AML-193 (cell line): ENCODE measurements at places on chromosomes 1 and 21.
A peak's percentile ranks its signal among the peaks of the same experiment; 100 is the strongest.

GRCh38 chr1:32363713-32364112, 1.4 kb downstream of the TSSK3 start:
- DNase-seq = no peak

DNA sequence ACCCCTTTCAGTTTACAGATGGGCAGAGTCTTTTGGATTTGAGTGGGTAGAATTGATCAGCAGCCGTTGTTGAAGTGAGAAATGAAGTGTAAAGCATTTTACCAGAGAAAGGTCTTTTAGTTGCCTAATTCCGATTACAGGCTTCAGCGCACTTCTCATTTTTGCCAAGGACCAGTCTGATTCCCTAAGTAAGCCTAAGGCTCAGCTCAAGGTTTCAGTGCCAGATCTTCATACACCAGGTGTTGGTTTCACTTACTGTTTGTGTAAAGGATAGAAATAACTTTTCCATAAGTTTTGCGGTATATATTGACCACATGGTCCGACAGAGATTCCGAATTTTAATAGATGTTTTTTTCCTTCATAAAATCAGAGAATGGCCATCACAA, 83.9 kb upstream of the BMP8A start:
- no peak for DNase-seq

DNA sequence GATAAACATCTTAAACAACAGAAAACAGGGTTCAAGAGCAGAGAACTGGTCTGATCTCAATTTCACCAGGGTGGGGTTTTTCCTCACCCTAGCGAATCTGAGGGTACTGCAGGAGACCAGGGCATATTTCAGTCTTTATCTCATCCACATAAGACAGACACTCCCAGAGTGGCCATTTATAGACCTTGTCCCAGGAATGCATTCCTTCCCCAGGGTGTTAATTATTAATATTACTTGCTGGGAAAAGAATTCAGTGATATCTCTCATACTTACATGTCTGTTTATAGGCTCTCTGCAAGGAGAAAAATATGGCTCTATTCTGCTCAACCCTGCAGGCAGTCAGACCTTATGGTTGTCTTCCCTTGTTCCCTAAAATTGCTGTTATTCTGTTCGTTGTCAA, 84.1 kb downstream of the LYPLAL1 start:
- DNase-seq = no peak

GRCh38 chr1:101002551-101002950, 23.0 kb downstream of the DPH5 start:
- peak; percentile 91 for DNase-seq

- no peak for DNase-seq
Measured at GRCh38 chr21:26465916-26466315, 107.2 kb downstream of the CYYR1 start.

DNA sequence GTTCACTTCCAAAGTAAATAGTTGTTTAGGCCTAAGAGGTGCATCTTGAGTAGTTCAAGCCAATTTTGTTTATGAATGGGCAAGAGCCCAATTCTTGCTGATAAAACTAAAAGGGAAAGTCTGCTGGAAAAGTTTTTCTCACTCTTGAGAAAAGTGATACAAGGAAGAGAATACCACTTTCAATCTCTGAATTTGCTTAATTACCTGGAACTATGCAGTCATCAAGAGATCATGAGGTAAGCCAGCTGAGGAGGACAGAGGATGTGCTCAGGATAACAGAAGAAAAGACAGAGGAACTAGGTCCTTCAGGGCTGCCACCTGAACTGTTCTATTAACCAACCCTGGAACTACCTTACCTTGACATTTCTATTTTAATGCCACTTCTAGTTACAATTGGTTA, 42.2 kb downstream of the ILDR2 start:
- DNase-seq = no peak

GRCh38 chr1:248054671-248055070, 8.0 kb downstream of the OR2L3 start:
- no peak for DNase-seq

DNA sequence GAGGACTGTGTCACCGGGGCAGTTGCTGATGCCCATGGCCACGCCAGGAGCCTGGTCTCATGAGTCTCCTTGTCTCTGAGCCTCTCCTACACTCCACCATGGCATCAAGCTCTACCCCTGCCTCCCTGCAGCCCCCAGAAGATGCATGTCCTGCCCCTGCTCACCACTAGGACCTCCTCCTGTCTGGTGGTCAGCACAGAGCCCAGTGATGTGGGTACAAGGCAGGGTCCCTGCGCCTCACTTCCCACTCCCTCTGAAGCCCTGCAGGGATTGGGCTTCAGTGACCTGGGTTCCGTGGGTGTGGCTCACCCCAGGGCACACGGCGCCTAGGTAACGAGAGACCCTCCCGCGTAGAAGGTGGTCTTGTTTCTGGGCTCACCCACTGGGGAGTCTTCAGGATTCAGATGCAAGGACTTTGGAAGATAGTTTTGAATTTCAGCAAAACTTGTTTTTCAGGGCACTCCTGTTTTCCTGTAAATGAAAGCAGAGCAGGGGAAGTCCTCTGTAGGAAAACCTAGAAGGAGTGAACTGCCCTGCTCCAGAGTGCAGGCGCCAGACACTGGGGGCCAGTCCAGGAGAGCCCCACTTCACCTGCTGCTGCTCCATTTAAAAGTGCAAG, 2.8 kb downstream of the COL18A1 start:
- DNase-seq = no peak

- DNase-seq = no peak
Measured at GRCh38 chr1:69441496-69441895, 126.2 kb upstream of the LRRC7 start.

DNA sequence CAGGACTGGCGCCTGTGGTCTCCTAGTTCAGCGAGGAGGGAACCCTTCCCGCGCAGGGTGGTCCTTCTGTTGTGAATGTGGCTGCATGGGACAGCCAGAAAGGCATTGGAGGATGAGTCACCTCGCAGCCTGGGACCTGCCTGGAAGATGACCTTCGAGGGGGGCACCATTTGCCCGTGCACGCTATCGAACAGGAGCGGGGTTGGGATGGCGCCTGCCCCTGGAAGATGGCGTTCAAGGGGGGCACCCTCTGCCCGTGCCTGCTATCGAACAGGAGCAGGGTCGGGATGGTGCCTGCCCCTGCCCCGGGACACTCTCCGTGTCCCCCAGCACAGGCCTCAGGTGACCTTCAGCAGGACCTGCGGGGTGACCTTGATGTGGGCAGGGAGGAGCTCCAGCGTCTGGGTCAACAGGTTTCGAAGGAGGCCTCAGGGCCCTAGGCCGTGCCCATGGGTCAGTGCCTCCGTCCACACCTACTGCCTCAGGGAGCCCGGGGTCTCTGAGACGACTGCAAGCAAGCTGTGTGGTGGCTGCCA, 1.7 kb upstream of the ACTRT2 start:
- DNase-seq = no peak

- DNase-seq = no peak
Measured at GRCh38 chr1:162946701-162947100, 85.7 kb upstream of the CCDC190 start.

DNA sequence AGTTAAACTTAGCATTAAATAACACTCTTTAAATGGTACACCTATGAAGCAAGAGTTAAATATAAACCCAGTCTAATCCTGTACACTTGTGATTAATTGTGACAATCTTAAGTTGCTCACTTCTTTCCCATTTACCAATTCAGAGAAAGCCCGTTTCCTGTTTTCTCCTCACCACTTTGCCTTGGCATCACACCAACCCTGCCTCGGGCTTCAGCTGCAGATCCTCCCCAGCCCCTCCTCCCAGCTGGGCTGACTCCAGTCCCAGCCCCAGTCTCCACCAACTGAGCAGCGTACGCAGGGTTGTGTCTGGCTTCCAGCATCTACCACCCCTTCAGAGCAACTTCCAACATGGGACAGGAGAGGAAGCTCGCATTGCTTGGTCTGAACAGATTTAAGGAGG, 4.1 kb downstream of the PYCR2 start:
- peak; percentile 75 for DNase-seq

DNA sequence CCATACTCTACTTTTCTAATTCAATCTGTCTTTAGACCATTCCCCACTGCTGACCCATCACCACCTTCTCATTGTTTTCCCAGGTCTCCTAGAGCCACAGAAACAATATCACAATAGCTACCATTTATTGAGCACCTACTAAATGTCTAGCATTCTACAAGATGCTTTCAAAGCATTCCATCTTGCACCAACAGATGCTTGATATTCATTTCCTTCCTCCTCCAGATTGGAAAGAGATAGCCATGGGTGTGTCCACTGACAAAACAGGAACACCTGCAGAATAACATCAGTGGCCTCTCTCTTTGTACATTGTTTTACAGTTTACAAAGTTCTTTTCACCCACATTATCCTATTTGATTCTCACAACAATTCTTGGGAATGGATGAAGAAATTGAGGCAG, 2.2 kb downstream of the RAB3B start:
- DNase-seq = no peak

GRCh38 chr1:162689745-162690671, 57.7 kb downstream of the DDR2 start:
- no peak for DNase-seq

DNA sequence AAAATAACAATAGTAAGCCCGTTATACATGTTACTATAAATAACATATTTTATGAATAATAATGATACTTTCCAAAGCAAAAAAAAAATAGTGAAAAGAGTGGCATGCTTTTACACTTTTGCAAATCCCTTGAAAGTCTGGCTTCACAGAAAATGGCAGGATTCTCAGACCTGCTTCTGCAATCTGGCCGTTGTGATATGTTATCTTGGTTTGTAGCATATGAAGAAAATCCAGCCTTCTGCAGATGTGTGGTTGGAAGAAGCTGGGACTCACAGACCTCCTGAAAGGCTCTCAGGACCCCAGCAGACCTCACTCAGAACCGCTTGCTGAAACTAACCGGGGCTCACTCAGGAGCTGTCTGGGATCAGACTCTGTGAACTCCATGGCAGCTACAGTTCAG, 256.0 kb upstream of the TMEM51 start:
- DNase-seq = no peak

- no peak for DNase-seq
Measured at GRCh38 chr1:185349556-185349955, 32.5 kb upstream of the IVNS1ABP start.

GRCh38 chr1:183019860-183020259, 3.4 kb upstream of the LAMC1 start:
- no peak for DNase-seq

GRCh38 chr1:150530491-150531159, 15.1 kb downstream of the FALEC start:
- no peak for DNase-seq

- peak; percentile 73 for DNase-seq
Measured at GRCh38 chr1:95067062-95067461, 5.7 kb downstream of the ALG14 start.
